ENCODE measurements at places on chromosomes 7 and 10.

DNA sequence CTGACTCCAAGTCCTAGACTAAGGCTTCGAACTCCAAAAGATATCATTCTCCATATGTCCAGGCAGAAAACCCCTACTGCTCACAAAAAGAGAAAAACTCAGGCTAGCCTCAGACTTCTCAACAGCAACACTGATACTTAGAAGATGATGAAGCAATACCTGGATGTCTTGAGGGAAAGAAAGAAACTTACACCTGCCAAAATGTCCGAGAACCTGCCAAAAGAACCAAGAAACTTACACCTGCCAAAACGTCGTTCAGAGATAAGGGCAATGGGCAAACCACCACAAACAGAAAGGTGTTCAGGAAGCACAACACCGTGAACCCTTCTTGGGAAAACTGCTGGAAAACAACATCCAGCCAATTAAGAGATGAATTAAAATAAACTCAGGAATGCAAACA is 15.3 kb downstream of the ABLIM1 start:
- DNase-seq = no peak

- DNase-seq = no peak
Observed at GRCh38 chr7:96211954-96212353, 109.9 kb downstream of the SLC25A13 start.

- DNase-seq = peak; percentile 53
Observed at GRCh38 chr10:133379152-133379800, at the start of gene PAOX. Gene PAOX (plus strand): TSS chr10:133379262. CDS start chr10:133379317, 55 bp downstream.

DNA sequence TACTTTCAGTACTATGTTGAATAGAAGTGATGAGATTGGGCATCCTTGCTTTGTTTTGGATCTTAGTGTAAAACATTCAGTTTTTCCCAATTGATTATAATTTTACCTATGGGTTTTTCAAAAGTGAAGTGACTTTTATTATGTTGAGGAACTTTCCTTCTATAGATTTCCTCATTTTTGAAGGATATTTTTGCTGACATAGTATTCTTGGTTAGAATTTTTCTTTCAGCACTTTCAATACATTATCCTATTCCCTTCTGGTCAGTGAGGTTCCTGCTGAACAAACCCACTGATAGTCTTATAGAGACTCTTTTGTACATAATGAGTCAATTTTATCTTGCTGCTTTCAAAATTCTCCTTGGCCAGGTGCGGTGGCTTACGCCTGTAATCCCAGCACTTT is 297.2 kb downstream of the SUGCT start:
- no peak for DNase-seq

DNA sequence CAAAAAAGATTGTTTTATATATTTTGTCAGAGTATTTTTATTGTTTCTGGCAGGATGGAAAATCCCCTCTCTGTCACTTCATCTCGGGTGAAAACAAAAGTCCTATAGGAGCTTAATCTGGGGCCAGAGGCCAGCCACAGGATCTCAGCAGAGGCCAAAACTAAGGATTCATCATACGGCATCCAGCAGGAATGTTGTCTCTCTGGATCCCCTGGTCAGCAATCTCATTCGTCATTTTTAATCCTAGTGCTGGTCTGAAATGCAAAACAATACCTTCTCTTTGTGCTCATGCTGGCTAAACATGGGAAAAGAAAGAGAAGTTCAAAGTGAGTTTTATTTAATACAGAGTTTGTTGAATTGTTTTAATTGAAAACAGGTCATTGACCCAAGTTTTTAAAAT is 482.5 kb upstream of the AUTS2 start:
- no peak for DNase-seq

- no peak for DNase-seq
Observed at GRCh38 chr7:99270702-99271101, 1.9 kb upstream of the MYH16 start.

DNA sequence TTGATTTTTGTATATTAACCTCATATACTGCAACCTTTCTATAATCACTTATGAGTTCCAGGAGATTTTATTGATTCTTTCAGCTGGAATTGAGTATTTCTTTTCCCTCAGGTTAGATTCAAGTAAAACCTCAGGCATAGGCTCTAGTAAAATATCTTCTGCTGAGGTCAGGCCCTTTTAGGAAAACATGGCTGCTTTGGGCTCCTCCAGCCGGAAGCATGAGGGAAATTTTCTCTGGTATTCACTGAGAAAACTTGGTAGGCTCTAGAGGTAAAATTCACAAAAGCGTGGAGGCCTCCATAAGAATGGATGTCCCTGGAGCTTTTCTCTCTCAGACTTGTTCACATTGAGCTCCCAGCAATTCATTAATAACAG is 56.7 kb downstream of the AKR1E2 start:
- no peak for DNase-seq

- no peak for DNase-seq
Observed at GRCh38 chr7:142168746-142169145, 57.2 kb downstream of the MGAM2 start.

DNA sequence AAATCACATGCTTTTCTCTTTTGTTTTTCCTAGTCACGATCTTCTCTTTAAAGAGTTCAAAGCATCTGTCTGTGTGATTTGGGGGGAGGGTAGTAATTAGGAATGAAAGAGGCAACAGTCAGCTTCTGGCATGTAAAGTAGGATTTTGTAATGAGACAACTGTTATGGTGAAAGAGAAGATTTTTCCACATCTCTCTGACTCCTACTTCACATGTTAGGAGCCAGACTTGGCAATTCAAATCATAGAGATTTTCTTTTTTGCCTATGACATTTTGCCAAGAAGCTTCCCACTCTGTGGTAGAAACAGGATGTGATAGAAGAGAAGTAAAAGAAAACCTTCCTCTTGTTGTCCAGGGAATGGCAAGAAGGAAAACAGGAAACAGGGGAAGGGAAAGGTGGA is 38.3 kb upstream of the KLHL7 start:
- no peak for DNase-seq

DNA sequence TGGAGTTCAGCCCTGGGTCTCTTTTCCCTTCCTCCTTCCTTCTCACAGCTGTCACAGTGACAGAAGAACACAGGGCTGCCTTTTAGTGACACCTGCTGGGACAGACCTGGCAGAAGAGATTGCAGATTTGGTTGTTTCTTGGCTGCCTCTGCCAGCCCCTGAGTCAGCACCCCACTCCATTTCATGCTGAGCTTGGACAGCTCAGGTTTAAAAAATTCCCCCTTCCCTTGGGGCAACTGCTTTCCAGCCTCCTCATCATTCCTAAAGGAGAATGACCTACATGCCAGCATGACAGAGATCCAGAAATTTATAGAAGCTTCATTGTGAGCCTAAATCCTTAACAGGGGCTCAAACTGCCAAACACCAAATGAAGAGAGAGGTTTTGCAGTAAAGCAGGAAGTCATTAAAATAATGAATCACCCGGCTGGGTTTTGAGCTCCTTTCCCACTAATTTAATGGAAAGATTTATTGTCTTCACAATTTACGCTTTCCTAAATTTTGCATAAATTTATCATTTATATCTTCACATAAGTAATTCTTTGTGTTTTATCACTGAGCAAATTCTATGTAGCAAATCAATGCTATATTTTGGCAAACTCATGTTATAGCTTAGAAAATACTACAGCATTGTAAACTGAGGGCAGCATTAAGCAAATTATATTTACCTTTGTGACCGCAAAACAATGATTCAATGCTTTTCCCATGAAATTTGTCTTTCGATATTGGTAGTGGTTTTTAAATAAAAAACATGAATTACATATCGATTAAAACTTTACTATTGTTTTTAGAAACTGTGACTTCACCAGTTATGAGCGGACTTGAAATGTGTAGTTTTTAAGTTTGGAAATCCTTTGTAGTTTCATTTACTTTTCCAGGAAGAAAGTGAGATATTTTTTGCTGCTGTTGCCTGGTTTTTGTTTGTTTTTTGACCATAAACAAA is 399.5 kb upstream of the ANKRD30A start:
- DNase-seq = no peak

GRCh38 chr10:98332623-98333269 is 64.8 kb upstream of the LOXL4 start:
- DNase-seq = no peak

GRCh38 chr7:101956130-101956529 is 138.7 kb downstream of the CUX1 start:
- DNase-seq = no peak

DNA sequence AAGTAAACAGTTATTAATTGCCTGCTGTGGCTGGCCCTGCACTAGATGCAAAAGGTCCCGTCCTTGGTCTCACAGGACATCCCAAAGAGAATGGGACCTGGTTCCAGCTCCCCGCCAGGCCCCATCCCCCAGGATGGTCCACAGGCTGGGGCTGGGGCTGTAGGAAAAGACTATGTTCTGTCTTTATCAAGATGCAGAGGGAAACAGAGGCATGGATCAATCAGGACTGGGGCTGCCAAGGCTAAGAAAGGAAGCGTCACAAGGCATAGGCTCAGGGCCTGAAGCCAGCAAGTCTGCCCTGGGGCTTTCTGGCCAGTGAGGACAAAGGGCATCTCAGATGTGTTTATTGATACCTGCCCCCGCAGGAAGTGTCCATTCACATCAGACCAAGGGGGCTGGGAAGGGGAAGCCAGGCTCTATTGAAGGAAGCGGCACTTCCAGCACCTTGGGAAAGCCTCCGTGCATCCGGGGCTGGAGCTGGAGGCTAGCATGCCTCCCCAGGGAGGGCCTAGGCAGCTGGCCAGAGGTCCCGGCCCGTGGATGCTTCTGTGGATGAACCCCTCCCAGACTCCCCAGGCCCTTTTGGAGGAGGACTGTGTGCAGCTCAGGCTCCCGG is 5.8 kb downstream of the VSIR start:
- no peak for DNase-seq

DNA sequence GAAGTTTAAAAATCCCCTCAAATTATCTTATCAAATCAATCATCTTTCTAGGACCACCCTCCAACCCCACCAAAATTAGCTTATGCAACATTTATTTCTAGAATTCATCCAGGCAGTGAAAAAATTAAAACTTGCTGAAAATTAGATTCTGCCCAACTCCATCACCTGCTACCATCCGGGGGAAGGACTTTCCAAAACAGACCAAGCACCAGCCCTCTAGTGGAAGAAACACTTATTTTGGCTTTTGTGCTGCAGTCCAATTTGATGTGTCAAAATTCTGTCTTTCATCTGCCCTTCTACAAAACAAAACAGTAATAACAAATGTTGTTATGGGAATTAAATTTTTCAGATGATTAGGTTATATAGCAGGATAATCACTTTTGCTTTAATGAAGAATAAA is 35.1 kb downstream of the GCC1 start:
- DNase-seq = no peak

GRCh38 chr7:452226-452751 is 67.4 kb downstream of the PDGFA start:
- DNase-seq = no peak

DNA sequence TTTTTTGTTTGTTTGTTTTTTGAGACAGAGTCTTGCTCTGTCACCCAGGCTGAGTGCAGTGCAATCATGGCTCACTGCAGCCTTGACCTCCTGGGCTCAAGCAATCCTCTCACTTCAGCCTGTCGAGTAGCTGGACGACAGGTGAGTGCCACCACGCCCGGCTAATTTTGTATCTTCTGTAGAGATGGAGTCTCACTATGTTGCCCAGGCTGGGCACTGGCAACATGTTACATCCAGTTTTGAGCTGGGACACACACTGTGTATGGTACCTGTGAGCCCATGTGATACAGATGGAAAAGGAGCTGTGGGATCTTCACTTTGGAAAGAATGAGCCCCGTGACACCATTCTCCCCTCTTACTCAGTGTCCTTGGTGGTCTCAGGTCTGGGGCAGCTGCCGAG is 40.4 kb upstream of the PODXL start:
- DNase-seq = no peak

DNA sequence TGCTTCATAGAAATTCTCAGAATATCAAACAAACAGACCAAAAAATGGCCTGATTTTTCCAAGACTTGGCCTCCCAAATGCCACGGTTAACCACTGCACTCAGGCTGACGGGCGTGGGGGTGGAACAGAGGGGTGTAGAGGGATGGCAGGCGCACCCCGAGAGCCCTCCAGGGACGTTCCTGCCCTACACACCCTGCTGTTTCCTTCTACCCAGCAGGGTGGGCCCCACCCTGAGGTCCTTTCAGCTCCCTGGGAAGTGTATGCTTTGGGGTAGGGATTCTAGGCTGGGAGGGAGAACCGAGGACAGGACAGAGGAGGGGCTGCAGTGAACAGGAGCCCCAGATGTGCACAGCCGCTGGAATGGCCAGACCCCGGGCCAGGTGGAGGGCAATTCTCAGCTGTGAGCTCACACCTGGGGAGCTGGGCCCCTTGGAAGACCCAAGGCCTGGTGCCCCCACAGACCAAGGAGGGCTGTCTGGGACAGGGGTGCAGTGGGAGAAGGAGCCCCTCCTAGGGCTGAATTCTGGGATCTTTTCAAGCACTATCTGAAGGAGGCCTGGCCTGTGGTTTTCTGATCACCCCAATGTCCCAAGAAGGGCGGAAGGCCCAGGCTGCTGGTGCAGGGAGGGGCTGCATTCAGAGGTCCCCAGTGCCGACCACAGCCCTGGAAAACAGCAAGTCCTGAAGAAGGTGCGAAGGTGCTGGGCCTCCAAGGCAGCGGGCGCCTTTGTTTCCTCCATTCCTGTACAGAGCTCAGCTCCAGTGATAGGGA is 32.9 kb upstream of the INPP5A start:
- DNase-seq = no peak

DNA sequence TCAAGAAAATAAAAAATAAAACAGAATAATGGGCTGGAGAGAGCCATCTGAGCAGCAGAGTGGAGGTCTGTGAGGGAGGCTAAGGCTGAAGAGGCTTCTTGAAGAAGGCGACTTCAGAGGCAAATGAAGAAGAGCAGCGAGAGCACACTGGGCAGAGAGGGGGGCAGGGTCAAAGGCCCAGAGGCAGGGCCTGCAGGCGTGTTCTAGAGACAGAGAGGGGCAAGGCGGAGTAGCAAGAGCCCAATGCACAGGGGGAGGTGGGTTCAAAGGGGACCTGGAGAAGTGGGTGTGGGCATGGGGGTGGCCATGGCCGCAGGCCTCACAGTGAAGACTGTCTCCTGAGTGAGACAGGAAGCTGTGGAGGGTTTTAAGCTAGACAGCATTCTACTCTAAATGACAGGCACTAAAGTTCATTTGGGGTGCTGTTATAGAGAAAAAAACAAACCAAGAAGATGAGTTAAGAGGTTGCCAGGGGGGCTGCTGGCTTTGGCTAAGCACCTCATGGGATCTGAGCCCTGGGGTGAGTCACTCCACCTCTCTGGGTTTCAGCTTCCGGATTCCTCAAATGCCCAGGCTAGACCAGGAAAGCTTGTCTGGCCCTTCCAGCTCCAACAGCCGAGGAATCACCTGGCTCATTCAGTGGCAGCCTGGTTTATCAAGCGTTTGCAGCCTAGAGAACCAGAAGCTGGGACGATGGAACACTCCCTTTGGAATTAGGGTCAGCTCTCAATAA is 81.7 kb downstream of the DLG5 start:
- DNase-seq = no peak

GRCh38 chr10:91567815-91568214 is 65.1 kb downstream of the PPP1R3C start:
- DNase-seq = no peak

GRCh38 chr10:88196291-88196690 is 332.9 kb downstream of the PTEN start:
- DNase-seq = no peak
